PC-9 (cell line): ENCODE measurements at places on chromosomes 4 and X. TPM values are rescaled to one million over a fixed set of nuclear protein-coding genes. Genes with fewer than 3 reads are reported as not detected.

DNA sequence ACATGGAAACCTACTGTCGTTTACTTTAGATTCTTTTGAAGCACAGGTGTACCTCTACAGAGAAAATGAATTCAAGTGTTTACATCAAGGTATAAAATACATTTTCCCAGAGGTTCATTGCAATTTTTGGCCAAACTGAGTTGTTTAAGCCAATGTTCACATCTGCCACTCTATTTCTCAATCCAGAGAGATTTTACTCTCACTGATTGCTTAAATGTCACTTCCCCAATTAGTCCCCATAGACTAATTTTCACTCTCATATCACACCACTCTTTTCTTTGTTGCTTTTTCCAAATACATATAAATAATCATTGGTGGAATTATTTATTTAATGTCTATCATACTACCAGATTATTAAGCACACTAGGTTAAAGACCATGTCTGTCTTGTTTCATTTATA is 271.8 kb downstream of the PPP3CA start:
- no peak for DNase-seq

GRCh38 chrX:129478516-129478915 is 44.8 kb downstream of the SMARCA1 start:
- no peak for DNase-seq

DNA sequence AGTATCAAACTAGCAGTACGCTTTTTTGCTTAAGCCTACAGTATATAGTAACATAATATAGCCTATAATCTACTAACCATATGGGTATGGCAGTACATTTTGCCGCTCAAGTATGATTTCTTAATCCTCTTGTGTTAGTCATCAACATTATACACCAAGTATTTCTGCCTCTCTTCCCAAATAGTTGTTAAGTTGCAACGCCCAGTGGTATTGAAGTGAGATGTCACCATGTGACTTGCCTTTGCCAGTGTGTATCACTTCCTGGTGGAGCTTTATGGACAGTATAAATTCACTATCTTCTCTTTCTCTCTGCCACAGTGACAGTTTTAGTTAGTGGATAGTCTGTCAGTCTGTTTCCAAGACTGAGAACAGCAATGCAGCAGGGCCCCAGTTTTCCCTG is 535.5 kb downstream of the PDHA2 start:
- no peak for DNase-seq

GRCh38 chr4:154473497-154473896 is 18.1 kb downstream of the DCHS2 start:
- no peak for DNase-seq

- no peak for DNase-seq
Measured at GRCh38 chr4:15714646-15715435, 12.0 kb downstream of the BST1 start.

DNA sequence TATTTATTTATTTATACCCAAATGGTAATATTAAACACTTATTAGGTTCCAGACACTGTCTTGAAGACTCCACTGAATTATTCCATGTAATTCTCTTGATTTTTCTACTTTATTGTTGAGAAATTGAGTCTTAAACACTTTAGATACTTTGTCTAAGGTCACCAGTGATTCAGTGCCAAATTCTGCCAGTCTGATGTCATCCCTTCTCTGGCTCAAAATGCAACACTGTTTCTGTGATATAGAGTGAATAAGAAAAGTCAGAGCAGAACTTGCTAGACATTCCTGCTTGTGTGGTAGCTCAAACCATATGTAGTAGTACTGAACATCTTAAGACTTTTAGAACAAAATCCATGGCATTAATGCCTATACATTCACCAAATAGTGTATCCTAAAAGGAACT is 164.3 kb downstream of the GABRB1 start:
- DNase-seq, result no peak

GRCh38 chr4:2798399-2799223 is 5.7 kb downstream of the SH3BP2 start:
- DNase-seq, result peak; percentile 98

- no peak for DNase-seq
Measured at GRCh38 chr4:101328063-101328602, 19.2 kb downstream of the PPP3CA start.

DNA sequence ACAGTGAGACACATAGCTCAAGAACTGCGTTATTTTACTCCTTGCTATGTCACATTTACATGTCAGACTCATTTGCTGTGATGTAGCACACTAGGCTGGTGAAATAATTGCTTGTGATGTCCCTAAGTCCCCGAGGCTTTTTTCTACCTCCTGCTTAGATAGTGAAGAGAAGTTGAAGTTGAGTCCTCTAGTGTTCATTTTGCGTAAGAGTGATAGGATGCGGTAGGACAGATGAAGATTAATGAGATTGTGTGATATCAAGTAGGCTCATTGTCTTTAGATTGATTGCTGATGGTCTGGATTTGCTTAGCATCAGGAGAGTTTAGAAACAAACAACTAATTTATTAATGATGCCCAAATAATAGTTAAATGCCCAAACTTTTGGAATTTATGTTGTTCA is 173.6 kb upstream of the NUDT6 start:
- DNase-seq, result no peak

GRCh38 chr4:37438564-37439279 is 194.2 kb downstream of the NWD2 start:
- no peak for DNase-seq

- DNase-seq, result no peak
Measured at GRCh38 chr4:126192506-126192905, 877.8 kb downstream of the FAT4 start.

DNA sequence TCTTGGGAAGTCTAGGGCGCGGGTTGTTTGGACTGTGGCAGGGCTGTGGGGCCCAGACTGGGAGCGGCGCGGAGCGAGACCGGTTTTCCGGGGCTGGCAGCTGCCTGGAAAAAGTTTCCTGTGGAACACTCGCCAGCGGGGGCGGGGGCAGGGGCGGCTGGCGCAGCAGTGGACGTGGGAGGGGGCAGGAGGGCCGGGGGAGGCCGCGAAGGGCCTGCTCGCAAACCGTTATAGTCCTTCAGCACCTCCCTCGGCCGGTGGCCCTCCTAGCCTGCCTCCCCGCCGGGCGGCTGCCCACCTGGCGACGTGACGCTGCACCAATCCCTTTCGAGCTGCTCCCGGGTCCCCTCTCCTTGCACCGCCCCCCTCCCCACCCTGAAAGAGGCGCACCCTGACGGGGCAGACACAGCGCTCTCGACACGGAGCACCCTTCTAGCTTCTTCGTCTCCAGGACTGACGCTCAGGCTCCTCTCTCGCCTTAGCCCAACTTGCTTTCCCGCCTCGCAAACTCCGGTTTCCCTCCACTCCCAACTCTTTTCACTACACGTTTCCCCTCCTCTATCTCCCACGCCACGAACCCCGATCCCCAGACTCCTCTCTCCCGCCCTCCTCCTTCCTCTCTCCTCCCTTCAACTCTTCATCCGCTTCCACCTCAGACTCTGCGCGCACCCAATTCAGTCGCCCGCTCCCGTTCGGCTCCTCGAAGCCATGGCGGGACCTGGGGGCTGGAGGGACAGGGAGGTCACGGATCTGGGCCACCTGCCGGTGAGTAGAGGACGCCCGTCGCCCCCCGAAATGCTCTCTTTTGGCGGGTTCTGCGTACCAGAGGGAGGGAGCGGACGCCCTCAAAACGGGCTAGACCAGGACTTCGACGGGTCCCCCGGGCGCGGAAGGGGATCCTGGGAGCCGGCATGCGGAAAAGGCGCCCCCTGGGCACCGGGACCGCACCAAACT is at the start of gene NRK:
Gene NRK (plus strand): TSS at position 402 of the 954 bp plus-strand sequence. CDS start 307 bp downstream, at position 709.
- peak; percentile 6 for DNase-seq

- no peak for DNase-seq
Measured at GRCh38 chrX:46645614-46646013, 72.0 kb downstream of the CHST7 start.

- DNase-seq, result no peak
Measured at GRCh38 chrX:75603833-75604232, 81.0 kb upstream of the ZDHHC15 start.

GRCh38 chr4:94758141-94758699 is 465 bp downstream of the BMPR1B start:
- no peak for DNase-seq

GRCh38 chr4:101954351-101954750 is 163.8 kb downstream of the BANK1 start:
- no peak for DNase-seq

- no peak for DNase-seq
Measured at GRCh38 chr4:178612733-178613132, 1170.5 kb upstream of the AGA start.

CCDC149 gene
- 8.1 and 9.8 TPM in 2 replicates for total RNA-seq

GRPR gene
- total RNA-seq, result 1.1 TPM in 1 of 2 replicates, not detected in the other

PAGE1 gene
- total RNA-seq, result not detected in 2 replicates

LRRC66 gene
- 0.24 TPM in 1 of 2 replicates, not detected in the other for total RNA-seq

CDKL5 gene
- 4.2 and 5.0 TPM in 2 replicates for total RNA-seq

NR0B1 gene
- 66.6 and 67.1 TPM in 2 replicates for total RNA-seq

KLKB1 gene
- total RNA-seq, result not detected in 2 replicates

HSD17B13 gene
- not detected in 2 replicates for total RNA-seq

GCNA gene
- total RNA-seq, result 0.48 and 1.4 TPM in 2 replicates

COX7B2 gene
- 12.7 and 15.4 TPM in 2 replicates for total RNA-seq

PGAM4 gene
- not detected in 2 replicates for total RNA-seq

ELF4 gene
- 53.0 and 60.3 TPM in 2 replicates for total RNA-seq
